Astrocyte of the cerebellum (primary cell): ENCODE measurements at places on chromosomes 1 and 21.

- DNase-seq = no peak
These were observed 14.6 kb downstream of the SLC35E2B start for GRCh38 chr1:1677718-1678580.

GRCh38 chr1:39973503-39974135 lies 18.7 kb downstream of the MFSD2A start:
- peak; percentile 31 for DNase-seq

GRCh38 chr1:23163395-23163794 lies 5.3 kb downstream of the LUZP1 start:
- no peak for DNase-seq

GRCh38 chr1:39142401-39143060 lies 62.0 kb upstream of the MACF1 start:
- DNase-seq = no peak

- peak; percentile 38 for DNase-seq
These were observed 194.6 kb downstream of the ST6GALNAC3 start for GRCh38 chr1:76269155-76269554.

DNA sequence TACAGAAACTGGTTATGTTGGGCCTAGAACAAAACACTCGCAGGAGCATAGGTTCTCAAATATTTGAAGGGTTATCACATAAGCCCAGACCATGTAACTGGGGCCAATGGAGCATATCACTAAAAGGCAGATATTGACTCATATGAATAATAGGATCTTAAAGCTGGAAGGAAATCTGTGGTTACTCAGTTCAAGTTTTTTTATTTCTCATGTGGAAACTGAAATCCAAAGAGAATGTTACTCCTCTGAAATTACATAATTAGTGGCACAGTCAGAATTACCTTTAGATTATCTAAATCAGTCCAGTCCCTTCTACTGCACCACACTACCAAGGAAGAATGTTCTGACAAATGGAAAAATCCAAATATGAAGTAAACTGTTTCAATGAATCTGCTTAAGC lies 12.0 kb downstream of the SLAMF8 start:
- DNase-seq = no peak

- no peak for DNase-seq
These were observed 59.0 kb upstream of the FGGY start for GRCh38 chr1:59237900-59238299.

DNA sequence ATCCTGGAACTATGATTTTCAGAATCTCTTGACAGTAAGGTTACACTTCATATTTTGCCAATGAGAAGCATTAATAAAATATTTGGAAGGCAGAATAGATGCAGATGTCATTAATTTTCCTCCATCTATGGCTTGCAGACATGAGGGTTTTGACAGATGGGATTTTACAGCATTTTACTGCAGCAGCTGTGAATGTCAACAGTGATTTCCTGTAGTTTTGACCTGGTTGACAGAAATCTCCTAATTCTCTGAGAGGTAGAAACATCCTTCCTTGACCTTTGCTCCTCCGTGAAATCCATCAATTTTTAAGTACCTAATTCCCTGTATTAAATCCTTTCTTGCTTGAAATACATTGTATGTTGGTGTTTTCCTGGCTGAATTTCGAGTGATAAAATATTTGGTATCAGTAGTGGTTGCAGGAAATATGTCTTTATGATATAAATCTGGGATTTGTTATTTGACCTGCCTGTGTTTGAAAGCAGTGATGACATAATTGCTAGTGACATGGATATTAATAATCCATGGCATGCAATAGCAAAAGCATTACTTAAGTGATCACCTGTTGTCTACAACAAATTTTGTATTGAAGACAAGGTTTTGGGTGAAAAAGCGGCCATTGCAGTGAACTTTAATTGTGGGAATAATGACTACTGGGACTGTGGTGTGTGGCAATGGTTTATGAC lies 73.9 kb downstream of the HLX start:
- DNase-seq = no peak
